ENCODE measurements at places on chromosomes 1 and 21.

DNA sequence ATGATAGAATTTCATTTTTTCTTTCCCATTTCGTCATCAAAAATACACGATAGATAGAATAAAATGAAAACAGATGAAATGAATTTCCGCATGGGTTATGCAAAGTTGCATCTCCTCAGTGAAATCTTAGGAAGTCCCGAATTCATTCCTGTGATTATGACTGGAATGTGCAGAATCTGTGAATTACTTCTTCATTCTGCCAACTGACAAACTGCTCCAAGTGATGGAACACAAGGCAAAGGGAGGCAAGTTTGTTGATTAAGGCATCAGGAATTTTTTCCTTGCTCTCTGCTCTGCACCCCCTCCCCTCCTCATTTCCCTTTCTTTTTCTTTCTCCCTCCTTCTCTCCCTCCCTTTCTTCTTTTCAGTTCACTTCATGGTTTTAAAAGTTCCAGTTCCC, 37.0 kb upstream of the ADGRL4 start:
- DNase-seq: no peak

DNA sequence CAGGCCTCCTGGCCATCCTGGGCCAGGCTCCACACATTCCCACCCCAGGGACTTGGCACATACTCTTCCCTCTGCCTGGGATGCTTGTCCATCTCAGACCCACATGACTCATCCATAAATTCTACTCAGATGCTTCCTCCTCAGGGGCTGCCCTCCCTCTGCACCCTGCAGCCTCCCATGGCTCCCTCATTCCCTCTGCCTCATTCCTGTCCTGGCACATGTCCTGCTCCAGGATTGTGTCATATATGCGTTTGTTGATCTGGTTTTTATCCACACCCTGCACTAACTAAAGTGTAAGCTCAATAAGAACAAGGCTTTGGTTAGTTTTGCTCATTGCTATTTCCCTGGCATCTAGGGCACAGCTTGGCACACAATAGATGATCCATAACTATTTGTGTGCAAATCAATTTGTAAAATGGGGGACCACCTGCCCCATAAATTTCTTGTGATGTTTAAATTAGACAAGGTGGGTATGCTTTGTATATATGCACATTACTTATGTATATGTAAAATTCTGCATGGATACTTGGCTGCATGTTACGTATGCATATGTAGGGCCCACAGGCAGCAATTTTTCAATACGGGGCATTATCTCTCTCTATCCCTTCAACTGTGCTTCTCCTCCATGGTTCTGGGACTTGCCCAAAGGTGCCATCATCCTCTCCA, 191.4 kb downstream of the PTPRU start:
- DNase-seq: no peak

DNA sequence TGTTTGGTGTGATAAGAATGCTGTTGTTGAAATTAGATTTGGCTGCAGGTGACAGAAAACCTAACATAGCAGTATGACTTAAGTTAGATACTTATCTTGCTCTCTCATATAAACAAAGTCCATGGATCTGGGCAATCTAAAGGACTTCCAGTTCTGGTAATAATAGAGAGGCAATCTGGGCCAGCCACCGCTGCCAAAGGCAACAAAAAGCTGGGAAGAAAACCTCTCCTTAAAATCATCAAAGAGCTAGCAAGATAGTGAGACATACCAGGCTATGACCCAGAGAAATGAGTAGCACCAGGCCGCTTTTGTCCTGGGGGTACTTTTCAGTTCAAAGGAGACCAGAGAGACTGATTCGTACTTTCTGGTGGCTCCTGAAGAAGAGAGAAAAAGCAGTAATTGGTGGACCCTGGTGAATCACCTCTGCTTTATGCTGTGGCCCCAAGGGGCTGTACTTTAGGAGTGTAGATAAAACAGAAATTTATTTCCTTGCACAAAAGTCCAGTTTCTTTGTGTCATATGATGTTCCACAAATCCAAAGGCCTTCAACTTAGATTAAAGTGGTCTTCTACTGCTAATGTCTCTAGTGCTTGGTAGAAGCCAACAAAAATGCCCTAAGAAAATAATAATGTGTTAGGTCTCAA, 125.4 kb downstream of the TBX19 start:
- no peak for DNase-seq

GRCh38 chr1:119635811-119636390, 12.2 kb downstream of the ZNF697 start:
- no peak for DNase-seq

- no peak for DNase-seq
Observed at GRCh38 chr1:170791941-170792340, 128.0 kb downstream of the PRRX1 start.

- no peak for DNase-seq
Observed at GRCh38 chr1:236035681-236036101, 29.2 kb downstream of the NID1 start.

- DNase-seq: no peak
Observed at GRCh38 chr1:164836614-164837018, 277.6 kb downstream of the PBX1 start.

DNA sequence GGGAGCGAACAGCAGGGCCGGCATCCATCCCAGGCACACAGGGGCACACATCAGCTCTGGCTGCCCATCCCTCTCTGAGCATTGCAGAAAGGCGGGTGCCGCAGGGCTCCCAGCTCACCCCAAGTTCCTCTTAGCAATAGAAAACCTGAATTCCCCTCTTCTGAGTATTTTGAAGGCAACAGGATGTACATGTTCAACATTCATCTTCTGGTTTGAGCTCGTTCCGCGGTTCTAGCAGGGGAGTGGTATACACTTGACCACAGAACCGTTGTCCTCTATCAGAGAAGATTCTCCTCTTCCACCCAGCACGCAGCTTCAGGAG, 23.6 kb downstream of the ACTA1 start:
- DNase-seq: no peak

- no peak for DNase-seq
Observed at GRCh38 chr1:23369335-23370013, at the start of gene ZNF436. Gene ZNF436 (minus strand): TSS chr1:23369836. CDS start chr1:23368005, 1,831 bp downstream.

DNA sequence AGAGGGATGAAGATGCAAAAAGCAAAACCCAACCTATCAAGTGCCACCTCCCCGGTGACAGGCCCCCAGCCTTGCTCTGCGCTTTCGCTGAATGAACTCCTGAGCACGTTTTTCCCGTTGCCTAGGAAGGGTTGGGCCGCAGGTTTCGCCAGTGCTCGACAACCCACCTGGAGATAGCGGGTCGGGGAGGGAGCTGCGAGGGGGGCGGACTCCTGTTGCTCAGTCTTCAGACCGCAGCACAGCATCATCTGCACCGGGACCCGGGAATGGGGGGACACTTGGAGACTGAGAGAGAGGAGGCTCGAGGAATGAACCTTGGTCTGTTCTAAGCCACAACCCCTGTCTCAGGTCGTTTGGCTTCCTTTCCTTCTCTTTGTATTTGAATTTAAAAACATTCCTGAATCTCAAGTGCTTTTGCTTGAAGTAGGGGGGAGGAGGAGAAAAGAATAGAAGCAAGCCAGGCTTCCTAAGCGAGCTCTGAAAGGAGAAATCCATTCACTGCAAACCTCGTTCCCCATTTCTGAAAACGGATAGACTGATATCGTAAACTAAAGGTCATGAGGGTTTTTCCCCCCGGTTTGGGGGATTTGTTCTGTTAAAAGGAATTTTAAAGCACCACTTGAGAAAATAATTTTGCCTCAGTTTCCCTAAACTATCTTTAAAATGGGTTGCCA, 1.2 kb downstream of the AK5 start:
- DNase-seq: no peak

DNA sequence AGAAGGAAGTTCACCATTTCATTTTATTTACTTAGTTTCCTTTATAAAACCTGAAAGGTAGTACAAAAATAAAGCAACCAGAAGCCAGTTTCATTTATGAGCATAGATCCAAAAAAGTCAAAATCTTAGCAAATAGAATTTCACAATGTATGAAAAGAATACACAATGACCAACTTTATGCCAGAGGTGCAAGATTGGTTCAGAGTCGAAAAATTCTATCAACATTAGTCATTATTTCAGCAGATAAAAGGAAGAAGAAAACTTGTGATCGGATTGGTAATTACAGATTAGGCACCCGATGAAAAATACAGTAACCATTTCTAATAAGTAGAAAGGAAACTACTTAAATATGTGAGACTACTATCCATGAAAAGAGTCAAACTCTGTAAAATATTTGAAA, 89.1 kb downstream of the ITSN1 start:
- no peak for DNase-seq

- DNase-seq: no peak
Observed at GRCh38 chr1:42922687-42923366, 35.8 kb downstream of the SLC2A1 start.

- DNase-seq: no peak
Observed at GRCh38 chr1:229370601-229371021, 27.8 kb upstream of the CCSAP start.

DNA sequence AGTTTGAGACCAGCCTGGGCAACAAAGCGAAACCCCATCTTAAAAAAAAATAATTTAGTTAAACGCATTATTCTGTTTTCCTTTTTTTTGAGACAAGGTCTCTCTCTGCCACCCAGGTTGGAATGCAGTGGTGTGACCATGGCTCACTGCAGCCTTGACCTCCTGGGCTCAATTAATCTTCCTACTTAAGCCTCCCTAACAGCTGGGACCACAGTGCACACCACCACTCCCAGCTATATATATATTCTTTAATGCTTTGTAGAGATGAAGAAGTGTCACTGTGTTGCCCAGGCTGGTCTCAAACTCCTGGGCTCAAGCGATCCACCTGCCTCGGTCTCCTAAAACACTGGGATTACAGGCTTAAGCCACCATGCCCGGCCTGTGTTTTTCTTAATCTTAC, 7.7 kb upstream of the KLF17 start:
- no peak for DNase-seq

DNA sequence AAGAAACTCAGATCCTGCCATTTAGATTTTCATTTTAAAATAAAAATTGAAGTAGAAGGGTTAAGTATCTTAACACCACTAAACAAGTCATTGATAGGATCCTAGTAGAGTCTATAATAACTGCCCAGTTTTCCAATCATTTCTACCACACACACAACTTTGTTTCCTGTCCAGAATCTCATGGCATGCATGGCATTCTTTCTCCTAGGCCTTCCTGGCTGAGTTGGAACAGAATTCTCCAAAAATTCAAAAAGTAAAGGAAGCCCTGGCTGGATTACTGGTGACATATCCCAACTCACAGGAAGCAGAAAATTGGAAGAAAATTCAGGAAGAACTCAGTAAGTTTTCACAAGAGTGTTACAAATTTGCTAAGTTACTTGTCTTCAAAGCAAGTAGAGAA, 111.4 kb upstream of the BMP8A start:
- DNase-seq: no peak

DNA sequence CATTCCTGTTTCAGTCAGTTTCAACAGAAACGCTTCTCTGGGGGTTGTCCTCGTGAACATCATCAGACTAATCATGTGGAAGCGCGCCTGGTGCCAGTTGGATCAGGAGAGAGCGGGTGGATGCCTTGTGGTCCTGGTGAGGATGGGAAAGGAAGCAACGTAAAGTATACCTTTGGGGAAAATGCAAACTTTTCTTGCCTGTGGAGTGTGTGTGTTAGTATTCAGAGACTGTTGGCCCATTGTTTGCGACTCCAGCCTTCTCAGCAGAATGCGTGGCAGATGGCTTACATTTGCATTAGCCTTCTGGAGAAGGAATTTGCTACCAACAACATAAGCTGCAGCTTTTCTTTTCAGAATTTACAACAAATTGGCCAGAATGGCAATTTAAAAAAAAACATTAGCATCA, 173.9 kb downstream of the RWDD3 start:
- no peak for DNase-seq

DNA sequence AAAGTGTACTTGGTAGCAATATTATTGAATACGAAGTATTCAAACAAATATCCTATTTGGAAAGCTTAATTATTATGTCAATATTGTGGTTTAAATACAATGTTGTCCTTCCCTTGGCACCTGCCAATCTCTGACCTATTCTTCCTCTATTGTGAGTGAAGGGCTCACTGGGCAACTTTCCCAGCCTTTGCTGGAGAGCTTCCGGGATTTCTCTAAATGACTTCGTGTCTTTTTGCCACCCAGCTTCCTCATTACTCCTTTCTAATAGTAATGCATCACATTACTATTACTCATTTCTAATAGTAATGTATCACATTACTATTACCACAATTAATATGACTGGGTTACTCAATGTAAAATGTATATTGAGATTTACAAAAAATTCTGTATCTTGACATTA, 880.6 kb downstream of the BRINP3 start:
- DNase-seq: no peak
